Dermis blood vessel endothelial cell (primary cell): ENCODE measurements at places on chromosomes 6 and 20.

- peak; percentile 9 for DNase-seq
Measured at GRCh38 chr6:113596387-113597230, 260.5 kb upstream of the MARCKS start.

DNA sequence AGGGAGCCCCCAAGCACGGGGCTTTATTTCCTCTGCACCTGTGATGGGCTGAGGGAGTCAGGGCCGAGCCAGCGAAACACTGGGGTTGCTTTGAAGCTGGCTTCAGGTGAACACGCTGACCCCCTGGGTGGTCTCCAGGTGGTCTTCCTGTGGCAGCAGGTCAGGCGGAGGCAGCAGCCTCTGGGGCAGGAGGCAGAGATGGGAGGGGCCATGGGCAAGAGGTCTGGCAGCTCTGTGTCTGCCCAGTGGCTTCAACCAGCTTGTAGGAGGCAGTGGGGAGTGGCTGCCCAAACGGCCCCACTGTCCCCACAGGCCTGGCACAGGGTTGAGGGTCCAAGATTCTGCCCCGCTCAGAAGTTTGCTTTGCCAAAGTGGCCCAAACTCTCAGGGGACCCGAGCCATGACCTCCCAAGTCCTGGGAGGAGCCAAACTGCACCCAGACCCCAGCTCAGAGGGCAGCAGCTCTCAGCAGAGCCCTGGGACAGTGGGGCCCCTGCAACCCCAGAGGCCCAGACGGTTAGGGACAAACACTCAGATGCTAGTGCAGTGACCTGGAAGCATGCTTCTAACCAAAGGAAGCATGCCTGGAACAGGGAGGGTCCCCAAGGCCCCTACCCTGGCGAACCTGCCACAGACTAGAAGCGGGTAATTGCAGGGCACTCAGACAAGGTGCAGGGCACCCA, 15.3 kb downstream of the NTSR1 start:
- no peak for DNase-seq

GRCh38 chr6:161215193-161215592, 58.7 kb downstream of the AGPAT4 start:
- peak; percentile 49 for DNase-seq

DNA sequence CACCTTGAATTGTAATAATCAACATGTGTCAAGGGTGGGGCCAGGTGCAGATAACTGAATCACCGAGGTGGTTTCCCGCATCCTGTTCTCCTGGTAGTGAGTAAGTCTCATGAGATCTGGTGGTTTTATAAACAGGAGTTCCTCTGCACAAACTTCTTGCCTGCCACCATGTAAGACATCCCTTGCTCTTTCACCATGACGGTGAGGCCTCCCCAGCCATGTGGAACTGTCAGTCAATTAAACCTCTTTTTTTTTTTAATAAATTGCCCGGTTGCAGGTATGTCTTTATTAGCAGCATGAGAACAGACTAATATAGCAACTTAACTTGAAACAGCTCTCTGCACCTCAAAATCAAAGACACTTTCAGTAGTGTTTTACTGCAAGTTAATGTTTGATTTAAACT, 121.6 kb downstream of the OGFRL1 start:
- DNase-seq = no peak

GRCh38 chr20:24868396-24868927, 80.6 kb upstream of the CST7 start:
- no peak for DNase-seq

- DNase-seq = peak; percentile 18
Measured at GRCh38 chr6:7052443-7053011, 55.2 kb upstream of the RREB1 start.
